ENCODE measurements at places on chromosomes 12 and 14.

GRCh38 chr12:92110083-92110640 is 35.5 kb downstream of the BTG1 start:
- DNase-seq = no peak

DNA sequence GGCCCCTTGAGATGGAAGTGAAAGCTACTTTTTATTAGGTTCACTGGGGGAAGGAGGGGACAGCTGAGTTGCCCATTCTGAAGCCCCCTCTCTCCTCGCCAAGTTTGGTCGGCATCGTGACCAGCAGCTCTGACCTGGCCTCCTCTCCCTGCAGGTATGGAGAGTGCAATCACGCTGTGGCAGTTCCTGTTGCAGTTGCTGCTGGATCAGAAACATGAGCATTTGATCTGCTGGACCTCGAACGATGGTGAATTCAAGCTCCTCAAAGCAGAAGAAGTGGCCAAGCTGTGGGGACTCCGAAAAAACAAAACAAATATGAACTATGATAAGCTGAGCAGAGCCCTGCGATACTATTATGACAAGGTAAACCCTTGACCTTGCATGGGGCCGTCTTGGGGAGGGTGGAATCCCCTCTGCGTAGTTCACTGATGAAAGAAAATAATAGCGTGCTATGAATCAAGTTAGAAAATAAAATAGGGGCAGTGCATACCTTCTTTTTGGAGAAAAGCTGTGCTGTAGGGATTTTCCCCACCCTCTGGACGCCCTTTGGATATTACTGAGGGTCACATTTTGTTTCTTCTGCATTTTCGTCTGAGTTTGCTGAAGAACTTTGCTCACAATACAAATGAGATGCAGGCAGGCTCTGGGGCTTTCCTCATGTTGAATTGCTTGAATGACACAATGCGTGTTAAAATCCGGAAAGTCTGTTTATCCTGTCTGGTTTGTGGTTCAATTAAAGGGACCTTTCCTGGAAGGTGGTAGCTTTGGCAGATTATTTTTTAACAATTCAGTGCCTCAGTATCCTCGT is 29.4 kb downstream of the ELK3 start:
- no peak for DNase-seq

DNA sequence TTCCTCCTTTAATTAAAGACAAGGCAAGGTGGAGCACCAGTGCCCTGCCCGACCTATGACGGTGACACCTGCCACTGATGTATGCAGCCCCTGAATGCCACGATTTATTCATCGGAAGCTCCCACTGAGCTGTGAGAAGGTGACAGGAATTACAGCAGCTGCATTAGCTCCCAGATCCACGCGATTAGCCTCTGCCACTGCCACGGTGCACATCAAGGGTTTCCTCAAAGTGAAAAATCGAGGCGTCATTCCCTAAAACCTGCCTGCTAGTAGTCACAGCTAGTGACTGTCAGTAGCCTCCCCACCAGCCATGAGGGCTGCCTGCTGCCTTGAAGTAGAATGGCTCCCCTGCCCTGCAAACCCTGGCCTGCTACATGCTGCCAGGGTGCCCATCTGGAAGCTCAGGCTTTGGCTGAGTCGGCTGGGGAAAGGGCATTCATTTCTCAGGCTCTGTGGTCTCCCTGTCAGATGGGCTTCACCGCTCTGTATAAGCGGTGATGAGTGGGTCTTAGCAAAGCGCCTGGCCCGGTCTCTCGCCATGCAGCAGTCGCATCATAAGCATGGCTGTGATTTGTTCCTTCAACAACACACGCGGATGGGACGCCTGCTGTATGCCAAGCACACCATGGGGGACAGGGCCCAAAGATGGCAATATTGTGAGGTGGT is 8.2 kb upstream of the BCL11B start:
- no peak for DNase-seq

DNA sequence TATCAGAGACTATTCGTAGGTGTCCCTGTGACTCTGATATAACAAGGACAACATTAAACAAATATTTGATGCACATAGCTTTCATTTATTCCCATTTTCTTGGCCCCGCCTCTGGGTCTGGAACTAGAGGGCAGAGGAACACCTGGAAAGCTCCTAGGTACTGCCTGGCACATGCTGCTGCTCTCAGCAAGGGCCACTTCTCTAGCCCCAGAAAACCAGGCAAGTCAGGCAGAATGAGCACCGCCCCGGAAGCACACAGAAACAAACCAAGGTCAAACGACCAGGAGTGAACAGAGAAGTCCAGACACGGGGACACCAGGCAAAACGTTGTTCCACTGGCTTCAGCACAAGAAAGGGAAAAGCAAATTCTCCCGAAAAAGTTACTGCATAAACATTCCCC is 76.1 kb downstream of the TTC7B start:
- DNase-seq = no peak

DNA sequence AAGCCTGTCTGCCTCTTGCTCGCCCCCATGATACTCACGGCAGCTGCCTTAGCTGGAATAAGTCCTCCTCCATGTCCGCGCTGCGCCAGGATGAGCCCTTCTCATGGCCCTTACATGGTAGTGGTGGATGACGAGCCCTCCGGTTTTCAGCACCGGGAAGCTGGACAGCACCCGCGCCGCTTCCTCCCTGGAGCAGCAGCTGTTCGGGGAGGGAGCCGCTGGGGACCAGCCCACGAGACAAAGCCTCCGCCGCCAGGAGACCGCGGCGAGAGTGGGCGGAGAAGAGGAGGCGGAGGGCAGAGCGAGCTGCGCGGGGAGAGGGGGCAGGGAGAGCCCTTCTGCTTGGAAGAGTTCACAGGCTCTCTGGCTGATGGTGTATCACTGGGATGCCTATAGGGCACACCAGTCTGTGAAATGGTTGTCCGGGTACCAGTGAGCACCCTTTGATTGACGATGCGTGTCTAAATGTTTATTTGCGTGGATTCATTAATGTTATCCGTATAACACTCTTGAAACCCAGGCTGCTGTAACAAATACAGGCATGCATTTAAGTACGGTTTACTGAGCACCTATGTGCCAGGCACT is at the start of gene SVOP:
TSS of gene SVOP (minus strand) at position 273 of the 585 bp plus-strand sequence. CDS start at position 73, 200 bp downstream.
- DNase-seq = peak; percentile 20

DNA sequence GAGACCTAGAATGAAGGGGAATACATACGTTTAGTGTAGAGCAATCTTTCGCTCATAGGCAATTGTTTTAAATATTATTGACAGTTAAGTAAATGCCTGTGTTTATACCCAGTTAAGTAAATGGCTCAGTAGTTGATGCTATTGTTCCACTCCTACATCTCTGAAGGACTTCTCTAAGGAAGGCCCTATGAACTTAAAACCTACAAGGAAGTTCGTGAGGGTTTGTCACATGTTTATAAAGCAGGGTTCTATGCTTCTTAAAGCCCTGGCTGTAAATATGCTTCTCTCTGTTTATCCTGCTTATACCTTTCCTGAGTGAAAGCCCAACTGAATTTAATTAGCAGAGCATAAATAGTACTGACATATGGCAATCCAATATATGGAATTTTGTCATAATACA is 282.1 kb upstream of the NPAS3 start:
- no peak for DNase-seq

DNA sequence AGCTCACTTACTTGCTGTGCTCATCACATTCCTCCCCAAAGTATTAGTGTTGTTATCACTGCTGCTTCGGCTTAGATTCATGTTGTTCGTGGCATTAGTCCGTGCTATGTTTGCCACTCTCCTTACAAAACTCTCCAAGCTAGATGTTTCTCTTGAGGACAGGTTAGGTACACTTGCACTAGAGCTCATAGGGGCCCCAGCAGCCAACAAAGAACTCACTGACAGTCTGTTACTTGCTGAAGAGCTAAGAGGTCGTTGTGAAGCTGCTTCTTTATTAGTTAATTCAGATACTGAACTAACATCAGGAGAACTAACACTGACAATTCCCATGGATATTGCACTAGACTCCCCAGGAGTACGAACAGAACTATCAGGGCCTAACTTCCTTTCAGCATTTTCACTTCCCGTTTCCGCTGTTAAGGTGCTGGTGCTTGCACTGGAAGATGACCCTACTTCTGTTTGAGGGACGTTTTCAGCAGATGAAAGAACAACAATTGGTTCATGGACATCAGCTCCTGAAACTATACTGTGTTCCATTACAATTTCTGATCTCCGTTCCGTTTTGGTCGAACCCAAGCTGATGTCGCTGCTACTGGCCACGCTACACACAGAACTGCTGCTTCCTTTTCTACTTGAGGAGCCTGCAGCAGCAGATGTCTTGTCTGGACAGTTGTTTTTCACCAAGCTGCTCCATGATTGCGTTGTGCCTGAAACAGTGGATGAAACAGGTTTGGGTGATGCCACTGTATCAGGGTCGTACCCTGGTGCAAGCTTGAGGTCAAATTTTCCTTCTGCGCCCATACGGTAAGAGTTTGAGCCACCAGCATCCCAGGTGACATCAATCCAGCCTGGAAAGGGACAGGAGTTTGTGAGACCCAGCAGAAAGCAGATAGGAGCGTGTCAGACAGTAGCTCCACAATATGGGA is 78.7 kb downstream of the HECTD1 start:
- no peak for DNase-seq

DNA sequence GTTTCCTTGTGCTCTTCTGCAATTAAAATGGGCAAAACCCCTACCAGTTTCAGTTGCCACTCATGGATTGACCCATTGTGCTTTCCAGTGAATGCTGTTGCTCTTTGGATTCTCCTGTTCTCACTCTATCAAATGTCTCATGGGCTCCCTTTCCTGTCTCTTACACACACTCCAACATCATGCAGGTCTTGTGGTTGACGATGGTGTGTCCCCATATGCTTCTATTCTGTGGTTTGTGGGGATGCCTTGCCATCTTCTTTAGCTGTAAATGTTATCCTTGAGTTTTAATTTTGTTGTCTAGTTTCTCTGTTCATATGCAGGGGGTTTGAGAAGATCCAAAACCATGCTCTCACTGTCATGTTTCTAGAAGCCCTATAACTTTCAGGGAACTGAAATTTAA is 31.9 kb upstream of the FBXO34 start:
- no peak for DNase-seq

DNA sequence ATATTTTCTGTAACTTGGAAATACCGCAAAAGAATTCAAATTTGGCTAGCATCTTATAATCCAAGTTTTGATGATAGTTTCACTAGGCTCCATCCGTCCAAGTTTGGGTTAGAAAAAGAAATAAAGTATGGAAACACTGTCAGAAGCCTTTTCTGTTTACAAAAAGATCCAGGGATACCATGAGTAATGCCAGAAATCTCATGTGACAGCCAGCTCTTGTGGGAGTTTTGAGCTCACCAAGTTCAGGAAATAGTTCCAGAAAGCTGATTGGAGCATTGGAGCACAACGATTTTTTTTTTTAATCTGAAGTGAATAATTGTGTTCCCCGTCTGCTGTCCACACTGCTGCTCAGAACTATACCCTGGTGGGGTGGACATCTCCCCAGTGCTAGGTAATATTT is 229.7 kb upstream of the NPAS3 start:
- DNase-seq = no peak

DNA sequence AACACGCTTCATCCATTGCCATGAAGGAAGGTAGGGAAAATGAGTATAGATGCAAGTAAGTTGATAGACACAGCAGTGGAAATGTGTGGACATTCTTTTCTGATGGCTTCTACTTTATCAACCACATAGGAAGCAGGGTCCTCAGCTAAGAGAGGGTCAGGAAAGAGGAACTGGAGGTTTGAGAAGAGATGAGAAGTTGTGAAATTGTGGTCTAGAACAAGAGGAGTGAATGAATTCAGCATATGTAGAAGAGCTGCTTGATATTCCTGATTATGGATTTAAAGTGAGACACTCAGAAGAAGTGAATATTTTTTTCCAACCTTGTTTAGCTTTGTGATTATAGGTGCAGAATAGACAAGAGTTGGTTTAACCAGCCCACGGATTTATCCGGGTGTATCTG is 128.5 kb downstream of the SLC15A5 start:
- DNase-seq = no peak

GRCh38 chr12:47314996-47315395 is 235.2 kb upstream of the AMIGO2 start:
- no peak for DNase-seq

DNA sequence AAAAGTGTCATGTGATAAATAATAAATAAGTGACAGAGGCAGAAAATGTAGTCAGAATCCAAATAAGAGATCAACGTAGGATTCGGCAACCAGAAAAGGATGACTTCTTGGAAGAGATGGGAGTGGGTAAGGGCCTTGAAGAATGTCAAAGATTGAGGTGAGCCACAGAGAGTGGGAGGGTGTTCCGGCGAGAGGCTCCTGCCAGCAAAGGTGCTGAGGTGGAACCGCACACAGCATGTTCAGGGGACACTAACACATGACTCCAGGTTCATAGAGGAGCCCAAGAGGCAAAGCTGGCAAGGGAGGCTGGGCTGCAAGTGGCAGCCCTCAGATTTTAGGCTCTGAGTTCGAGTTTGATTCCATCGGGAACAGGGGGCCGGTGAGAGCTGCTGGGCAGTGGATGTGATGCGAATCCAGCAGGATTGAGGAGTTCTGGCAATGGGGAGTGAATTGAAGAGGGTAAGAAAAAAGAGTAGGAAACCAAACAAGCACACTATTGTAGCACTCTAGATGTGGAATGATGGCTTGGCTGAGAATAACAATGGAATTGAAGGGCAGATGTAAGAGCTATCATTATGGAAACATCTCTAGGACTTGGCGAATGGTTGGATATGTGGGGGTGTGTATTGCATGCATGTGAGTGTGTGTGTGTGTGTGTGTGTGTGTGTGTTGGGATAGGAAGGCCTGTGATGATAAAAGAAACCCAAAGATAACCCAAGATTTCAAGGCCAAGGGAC is 36.5 kb downstream of the LRRC74A start:
- DNase-seq = no peak

DNA sequence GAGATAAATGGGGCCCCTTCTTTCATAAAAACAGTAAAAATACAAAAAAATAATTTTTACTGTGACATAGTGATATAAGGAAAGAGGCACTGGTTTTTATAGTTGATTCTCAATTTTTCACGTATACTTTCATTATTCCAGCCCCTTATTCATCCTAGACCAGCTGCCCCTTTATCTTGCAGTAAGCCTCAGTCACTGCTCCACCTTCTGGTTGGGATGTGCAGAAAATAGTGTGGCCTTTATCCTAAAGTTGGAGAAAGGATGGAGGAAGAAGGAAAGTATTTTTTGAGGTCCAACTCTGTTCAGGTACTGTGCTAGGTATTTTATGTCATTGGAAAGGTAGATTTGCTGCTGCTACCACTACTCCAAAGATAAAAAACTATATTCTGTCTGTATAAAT is 172.7 kb downstream of the ANO6 start:
- DNase-seq = no peak

DNA sequence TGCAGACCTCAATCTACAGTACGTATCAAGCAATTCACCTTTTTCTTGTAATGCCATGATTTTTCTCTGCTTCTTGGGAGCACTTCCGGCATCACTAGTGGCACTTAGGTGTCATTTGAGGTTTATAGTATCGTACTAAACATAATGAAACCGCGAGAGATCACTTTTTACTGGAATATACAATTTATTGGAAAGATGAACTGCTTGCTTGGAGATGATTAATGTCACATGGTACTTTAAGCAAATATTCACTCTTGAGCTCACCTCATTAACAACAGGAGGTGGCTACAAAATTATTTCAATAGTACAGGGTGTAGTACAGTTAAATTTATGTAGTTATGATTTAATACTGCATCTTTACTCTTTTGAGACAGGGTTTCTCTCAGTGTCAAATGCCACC is 11.5 kb downstream of the FUT8 start:
- DNase-seq = no peak

Data from activated CD4-positive, alpha-beta T cell treated with anti-CD3 and anti-CD28 coated beads for 4 hours (primary cell).